ENCODE measurements at places on chromosomes 1 and 21. TPM values are rescaled to one million over a fixed set of nuclear protein-coding genes. Genes with fewer than 3 reads are reported as not detected.

Gene SLC1A7
- 0.23 TPM for total RNA-seq

Gene CFAP410
- 18.4 TPM for total RNA-seq

Gene HMGB4
- not detected for total RNA-seq

GRCh38 chr1:207336559-207337467, 15.3 kb downstream of the CD55 start:
- DNase-seq: peak; percentile 97
- H3K36me3 ChIP-seq: peaks cover 43% of the 10 kb centered on the region
- H3K27me3 ChIP-seq: no peaks in the 10 kb centered on the region
- H3K4me3 ChIP-seq: no peak overlapping the region
- peaks cover 21% of the 10 kb centered on the region for H3K4me1 ChIP-seq
- H3K27ac ChIP-seq: peak overlapping the region; percentile 74

DNA sequence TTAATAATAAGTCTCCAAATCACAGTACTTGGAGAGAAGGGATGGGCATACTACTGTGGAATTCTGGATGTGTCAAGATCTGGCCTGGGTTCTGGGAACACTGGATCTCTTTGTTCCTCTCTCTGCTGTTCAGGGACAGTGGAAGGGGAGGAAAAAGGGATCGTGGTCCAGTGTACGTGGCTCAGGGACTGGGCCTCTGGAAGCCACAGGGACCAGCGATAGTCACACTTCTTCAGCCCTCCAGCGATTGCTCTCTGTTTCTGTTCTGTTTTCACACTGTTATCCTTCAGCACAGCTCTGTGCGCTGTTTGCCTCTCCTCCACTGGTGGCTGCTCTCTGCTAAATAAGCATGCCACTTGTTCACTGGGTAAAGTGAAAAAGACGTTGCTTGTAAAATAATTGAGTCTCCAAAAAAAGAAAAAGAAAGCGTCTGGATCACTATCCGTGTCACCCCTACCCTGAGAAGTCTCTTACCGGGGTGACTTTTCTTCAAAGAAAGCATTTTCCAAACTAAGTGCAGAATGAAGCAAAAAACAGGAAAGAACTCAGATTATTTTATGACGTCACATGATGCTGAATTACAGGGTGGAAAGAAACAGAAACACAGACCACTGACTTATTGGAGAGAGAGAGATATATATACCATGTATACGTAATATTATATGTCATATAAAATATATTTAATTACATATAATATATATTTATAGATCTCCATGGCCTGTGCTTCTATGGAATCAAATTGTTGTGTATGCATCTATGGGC, 279.4 kb downstream of the RGS7 start:
- H3K27me3 ChIP-seq: peaks cover 96% of the 10 kb centered on the region
- no peak for DNase-seq
- H3K27ac ChIP-seq: no peak overlapping the region
- H3K4me3 ChIP-seq: no peak overlapping the region
